ENCODE measurements at places on chromosomes 3 and 15.

- no peak for DNase-seq
Observed at GRCh38 chr3:50333744-50334328, 5.8 kb upstream of the TUSC2 start.

DNA sequence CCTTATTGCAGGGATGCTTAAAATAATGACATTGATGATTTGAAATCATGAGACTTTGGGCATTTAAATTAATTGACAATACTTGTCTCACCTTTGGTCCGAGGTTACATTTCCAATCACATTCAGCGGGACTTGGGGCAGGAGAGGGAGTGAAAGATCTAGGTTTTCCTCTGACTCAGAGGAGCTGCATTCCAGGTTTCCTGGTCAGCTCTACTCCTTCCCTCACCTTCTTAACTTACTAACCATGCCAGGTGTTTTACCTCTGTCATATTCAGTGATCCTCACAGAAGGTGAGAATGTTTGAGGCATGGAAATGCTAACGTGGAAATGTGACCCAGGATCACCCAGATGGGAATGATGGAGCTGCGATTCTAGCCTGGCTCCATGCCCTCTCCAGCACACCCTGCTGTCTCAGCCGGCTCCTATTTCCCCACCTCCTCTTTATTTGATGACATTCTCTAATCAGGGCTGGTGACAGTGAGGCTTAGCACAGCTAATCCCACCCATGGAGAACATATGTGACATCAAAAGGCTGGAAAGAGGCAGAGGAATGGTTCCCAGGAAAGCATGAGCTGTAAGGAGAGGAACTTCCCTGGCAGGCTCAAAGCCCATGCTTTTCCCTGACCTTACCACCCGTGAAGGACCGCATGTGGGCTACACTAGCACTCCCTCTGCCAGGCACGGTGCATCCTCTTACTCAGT is 38.7 kb downstream of the THSD4 start:
- DNase-seq = no peak

DNA sequence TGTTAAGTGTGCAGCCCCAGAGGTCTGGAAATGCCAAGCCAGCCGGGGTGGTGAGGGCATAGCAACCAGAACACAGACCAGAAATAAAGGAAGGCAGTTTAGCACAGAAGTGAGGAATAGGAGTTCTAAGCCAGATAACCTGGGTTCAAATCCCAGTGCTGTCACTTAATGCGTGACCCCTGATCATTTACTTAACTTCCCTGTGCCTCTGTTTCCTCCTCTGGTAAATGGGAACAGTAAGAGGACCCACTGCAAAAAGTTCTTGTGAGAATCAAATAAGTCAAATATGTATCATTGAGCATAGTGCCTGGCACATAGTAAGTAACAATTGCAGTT is 125.2 kb upstream of the ARHGEF3 start:
- no peak for DNase-seq

GRCh38 chr15:64530918-64531317 is 70.5 kb downstream of the ZNF609 start:
- DNase-seq = no peak

DNA sequence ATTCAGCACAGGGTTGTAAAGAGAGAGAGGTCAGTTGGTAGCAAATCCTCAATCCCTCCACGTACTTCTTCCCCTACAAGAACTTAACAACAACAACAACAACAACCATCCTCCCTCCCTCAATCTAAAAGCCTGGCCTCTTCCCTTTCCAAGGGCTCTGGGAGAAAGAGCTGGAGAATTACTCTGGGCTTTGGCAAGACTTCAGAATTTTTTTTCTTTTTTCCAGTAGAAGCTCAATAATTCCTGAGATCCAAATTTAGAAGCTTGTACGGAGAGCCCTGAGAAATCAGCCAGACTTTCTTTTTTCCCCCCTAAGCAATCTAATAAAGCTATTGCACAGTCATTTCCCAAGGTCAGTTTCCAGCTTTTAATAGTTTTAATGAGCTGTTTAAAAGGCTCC is 95.8 kb upstream of the CACNA2D3 start:
- no peak for DNase-seq

DNA sequence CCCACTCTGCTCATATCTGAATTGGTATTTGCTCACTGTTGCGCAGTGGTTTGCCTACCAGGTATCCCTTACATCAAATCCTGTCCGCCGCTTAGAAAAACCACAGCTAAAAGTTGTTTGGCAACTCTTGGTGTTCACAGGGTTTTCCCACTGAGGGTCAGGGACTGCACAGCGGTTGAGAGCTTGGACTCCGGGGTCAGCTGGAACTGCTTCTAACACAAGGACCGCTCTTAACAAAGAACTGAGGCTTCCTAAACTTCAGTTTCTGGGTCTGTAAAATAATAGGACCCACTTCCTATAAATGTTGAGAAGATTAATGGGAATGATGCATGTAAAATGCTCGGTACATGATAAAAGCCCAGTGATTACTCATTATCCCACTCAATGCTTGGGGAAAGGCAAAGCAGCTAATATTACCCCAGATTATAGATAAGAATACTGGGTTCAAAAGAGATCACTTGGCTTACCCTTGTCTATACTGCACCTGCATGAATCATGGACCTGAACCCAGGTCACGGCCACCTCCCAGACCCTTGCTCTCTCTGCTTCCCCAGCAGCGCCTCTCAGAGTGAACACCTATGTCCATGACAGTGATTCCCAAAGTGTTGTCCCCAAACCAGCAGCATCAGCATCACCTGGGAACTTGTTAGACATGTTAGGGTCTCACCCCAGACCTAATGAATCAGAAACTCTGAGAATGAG is 36.1 kb downstream of the LIPC start:
- no peak for DNase-seq

GRCh38 chr3:111901637-111902036 is 42.6 kb downstream of the PHLDB2 start:
- DNase-seq = no peak

GRCh38 chr3:123540285-123540684 is 44.6 kb downstream of the HACD2 start:
- no peak for DNase-seq

- no peak for DNase-seq
Observed at GRCh38 chr15:68031404-68031803, 22.7 kb upstream of the PIAS1 start.

DNA sequence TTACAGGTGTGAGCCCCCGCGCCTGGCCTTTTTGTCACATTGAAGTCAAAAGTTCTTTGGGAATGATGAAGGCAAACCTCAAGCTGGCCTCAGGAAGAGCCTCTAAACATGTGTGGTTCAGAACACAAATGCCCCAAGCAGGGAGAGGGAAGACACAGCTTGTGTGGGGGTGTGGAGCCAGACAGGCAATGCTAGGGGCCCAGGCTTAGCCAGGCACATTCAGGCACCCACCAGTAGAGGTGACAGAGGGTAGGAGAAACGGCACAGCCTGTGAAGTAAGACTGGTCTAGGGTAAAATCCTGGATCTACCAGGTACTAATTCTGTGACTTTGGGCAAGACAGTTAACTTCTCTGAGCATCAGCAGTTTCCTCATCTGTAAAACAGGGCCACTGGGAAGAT is 3.5 kb downstream of the HDC start:
- DNase-seq = no peak

Data from SK-N-MC (cell line).